ENCODE measurements at places on chromosomes 6 and 20.

GRCh38 chr6:132357120-132357519 lies 44.2 kb downstream of the MOXD1 start:
- DNase-seq = no peak

DNA sequence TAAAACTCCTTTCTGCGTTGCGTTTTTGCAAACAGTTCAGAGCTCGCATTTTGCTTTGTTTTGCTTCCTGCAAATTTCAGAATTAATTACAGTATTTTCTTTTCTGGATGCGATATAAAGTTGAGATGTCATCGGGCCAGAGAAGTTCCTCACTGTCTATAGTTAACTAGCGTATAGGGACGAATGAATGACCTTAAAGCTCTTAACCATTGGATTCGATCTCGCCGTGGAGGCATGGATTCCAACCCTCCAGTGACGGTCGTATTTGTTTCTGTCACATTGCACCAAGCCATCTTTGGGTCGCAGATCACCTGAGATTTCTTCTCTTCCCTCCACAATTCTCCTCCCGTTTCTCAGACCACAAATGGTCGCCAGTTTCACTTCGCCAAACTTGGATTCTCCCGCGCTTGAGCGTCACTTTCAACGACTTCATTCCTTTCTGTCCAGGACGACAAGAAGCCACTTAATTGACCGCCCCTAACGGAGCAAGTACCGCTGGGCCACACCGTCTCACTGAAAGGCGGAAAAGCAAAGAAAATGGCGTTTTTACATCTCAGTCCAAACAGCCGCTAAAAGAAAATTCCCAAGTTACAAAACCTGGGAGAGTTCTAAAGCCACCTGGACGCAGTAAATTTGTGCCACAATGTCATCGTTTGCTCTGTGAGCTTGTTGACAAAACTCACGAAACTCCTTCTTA lies 85.3 kb upstream of the ZNF184 start:
- DNase-seq = no peak

GRCh38 chr6:15284743-15285142 lies 38.9 kb downstream of the JARID2 start:
- DNase-seq = no peak

GRCh38 chr20:16224836-16225235 lies 348.4 kb downstream of the KIF16B start:
- DNase-seq = no peak

DNA sequence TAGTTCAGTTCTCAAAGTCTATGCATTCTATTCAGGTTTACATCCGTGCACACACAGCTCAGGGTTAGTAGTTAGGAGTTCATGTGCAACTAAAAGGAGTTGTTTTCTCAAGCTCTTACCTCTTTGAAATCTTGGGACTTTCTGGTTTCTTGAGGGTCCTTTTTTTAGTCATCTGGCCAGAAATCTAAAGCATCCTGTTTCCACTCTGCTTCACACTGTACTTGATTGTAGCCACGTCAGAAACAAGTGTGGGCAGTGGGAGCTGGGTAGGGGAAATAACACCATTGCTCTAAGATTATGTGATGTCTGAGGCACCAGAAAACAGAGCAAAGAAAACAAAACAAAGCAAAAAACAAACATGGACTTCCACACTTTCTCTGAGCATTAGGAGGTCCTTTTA lies 58.3 kb downstream of the HDGFL1 start:
- no peak for DNase-seq

DNA sequence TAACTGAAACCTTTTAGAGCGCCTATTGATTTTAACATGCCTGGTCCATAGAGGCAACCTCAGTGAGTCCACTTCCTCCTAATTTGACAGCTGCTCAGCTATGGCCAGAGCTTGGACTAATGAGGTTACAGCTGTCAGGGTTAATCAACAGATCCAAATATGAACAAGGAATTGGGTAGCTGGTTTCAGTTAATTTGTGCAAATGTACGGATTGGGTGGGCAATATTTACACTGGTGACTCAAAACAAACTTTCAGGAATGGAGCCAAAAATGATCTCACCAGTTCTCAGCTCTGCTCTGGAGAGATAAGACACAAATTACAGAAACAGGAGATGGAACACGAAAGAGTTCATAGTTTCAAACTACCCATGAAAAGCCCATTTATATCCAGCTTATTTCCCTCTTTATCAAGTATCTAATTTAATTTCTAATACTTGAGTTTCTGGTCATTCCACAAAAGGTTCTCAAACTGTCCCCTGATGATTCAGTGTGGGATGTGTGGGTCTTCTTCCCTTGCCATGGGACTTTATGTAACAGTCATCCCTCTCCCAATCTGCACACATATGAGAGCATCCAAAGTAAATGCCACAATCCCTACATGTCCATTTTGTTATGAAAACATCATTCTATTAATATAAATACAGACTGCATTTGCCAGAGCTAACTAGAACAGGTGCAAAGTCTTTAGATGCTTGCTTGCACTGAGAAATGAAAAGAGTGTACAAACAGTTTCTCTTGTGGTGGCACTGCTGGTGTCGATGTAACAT lies 149.9 kb downstream of the RPS12 start:
- no peak for DNase-seq

GRCh38 chr6:10441004-10441654 lies 26.3 kb upstream of the TFAP2A start:
- DNase-seq = no peak

- DNase-seq = no peak
These were observed 246.4 kb downstream of the KHDRBS2 start for GRCh38 chr6:62039605-62040004.

DNA sequence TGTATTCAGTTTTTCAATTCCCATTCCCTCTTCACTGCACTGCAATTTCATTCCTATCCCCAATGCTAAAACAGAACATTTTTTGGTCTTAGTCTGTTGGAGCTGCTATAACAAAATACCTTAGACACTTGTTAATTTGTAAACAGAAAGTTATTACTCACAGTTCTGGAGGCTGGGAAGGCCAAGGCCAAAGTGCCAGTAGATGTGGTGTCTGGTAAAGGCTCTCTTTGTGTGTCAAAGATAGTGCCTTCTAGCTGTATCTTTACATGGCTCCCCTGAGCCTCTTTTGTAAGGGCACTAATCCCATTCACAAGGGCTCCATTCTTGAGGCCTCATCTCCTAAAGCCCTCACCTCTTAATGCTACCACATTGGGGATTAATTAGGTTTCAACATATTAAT lies 40.0 kb downstream of the PHIP start:
- DNase-seq = no peak

GRCh38 chr20:16844406-16844805 lies 96.2 kb downstream of the OTOR start:
- no peak for DNase-seq

- no peak for DNase-seq
These were observed 57.3 kb downstream of the AHI1 start for GRCh38 chr6:135440087-135440792.

GRCh38 chr6:149483849-149484655 lies 762 bp downstream of the ZC3H12D start:
- DNase-seq = no peak

GRCh38 chr6:44976677-44977641 lies 351.2 kb upstream of the RUNX2 start:
- DNase-seq = no peak

GRCh38 chr6:23055523-23055922 lies 486.2 kb downstream of the HDGFL1 start:
- no peak for DNase-seq

DNA sequence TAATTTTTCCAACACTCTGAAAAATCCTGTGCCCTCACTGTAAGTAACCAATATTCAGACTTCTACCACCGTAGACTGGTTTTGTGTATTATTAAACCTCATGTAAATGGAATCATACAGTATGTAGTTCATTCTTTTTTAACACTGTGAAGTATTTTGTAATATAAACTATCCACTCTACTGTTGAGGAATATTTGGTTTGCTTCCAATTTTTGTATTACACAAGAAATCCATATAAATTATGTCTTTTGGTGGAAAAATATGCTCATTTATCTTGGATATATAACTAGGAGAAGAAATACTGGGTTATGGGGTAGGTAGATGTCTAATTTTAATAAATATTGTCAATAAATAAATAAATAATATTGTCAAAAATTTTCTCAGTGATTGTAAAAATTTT lies 116.8 kb downstream of the CHD6 start:
- DNase-seq = no peak

GRCh38 chr6:20180935-20181334 lies 31.3 kb downstream of the MBOAT1 start:
- no peak for DNase-seq

GRCh38 chr6:7047128-7047527 lies 60.6 kb upstream of the RREB1 start:
- DNase-seq = no peak

GRCh38 chr20:24677626-24678315 lies 208.3 kb downstream of the SYNDIG1 start:
- DNase-seq = no peak

DNA sequence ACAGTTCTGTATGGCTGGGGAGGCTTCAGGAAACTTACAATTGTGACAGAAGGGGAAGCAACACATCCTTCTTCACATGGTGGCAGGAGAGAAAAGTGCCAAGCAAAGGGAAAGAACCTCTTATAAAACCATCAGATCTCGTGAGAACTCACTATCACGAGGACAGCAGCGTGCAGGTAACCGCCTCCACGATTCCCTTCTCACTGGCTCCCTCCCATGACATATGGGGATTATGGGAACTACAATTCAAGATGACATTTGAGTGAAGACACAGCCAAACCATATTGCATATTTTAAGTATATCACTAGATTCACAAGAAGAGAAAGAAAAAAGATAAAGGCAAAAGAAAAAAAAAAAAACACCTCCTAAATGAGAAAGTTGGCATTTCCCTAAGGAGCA lies 431.9 kb upstream of the RGS17 start:
- no peak for DNase-seq

DNA sequence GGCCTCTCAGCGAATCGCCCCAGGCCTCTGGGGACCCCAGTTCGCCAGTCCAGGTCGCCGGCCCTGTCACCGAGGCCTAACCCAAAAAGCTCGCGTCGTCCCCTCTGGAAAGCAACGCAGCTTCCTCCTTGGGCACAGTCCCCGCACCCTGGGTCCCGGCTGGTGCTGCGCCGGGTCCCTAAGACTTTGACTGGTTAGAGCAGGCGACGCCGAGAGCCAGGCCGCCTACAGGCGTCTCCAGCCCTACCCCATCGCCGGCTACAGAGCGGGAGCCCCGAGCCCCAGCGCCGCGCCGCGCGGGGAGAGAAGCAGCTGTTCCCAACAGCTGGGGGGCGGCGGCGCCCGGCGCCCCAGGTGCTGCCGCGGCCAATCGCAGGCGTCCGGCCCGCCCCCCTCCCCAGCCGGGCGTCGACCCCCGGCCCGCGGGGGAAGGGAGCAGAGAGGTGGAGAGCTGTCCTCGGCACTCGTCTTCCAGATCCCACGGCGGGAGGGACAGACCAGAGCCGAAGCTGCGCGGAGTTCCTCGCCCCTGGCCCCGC lies 540 bp upstream of the RBM24 start:
- DNase-seq = no peak

DNA sequence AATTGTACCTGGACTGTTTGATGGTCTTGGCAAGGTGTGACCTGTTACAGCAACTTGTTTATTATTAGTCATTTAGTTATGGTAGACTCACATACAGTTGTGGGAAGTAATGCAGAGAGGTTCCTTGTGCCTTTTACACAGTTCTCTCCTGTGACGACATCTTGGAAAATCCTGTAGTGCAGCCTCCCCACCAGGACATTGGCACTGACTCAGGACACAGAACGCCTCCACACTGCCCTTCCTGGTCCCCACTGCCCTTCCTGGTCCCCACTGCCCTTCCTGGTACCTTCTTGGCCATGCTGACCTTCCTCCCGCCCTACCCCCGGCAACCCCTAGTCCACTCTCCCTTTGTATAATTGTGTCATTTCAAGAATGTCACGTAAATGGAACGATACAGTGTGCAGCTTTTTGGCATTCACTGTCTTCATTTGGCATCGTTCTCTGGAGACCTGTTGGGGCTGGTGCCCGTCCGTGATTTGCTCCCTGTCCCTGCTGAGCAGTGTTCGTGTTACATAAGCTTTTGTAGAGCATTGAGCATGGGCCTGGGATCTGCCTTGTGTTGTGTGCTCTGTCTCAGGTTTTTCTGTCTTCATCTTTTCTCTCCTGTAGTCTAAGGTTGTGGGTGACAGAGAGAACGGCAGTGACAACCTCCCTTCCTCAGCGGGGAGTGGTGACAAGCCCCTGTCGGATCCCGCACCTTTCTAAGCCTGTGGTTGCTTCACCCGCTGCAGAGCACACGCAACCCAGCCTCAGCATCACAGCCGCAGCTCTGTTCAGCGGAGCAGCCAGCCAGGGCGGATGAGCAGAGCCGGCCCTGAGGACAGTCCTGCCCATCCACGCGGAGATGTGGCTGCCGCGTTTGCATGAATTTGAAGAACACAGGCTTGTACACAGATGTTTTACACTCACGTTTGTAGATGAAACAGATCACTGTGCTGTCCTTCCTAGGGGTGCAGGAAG lies 5.4 kb upstream of the DNAJC5 start:
- DNase-seq = no peak

DNA sequence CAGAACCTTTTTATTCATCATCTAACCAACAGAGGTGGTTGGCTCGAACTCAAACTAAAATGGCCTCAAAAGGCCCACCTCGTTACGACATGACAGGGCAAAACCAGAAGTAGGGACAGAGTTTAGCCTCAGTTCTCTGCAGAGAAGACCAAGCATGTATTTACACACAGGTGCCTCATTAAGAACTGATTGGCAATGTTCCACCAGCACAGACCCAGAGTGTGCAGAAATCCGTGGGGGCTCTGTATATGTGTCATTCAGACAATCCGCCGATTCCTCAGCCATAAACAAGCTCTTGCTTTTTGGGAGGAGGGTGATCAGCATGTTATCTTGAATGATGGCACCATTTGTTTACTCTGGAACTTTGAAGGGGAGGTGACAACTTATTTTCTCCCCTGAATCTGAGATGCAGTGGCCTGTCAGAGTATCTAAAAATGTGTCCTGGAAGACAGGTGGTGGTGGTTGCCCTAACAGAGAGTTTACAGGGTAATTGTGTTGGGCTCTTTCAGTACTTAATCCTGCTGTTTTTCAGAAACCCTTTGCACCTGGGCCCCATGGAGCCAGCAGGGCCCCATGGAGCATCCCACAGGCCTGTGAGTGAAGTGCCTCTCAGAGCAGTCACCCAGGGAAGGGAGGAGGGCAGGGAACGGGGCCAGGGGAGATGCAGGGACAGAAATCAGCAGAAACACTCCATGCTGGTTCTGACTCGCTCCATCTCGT lies 29.1 kb upstream of the C20orf203 start:
- no peak for DNase-seq

- DNase-seq = no peak
These were observed 237.4 kb upstream of the ZFP64 start for GRCh38 chr20:52429029-52429428.

Data from stimulated activated CD8-positive, alpha-beta memory T cell treated with anti-CD3 and anti-CD28 coated beads, Interleukin-2, amount 100 ng/mL, for 1 hour (primary cell).